ENCODE measurements at places on chromosomes 2 and 18.
A peak's percentile ranks its signal among the peaks of the same experiment; 100 is the strongest.

DNA sequence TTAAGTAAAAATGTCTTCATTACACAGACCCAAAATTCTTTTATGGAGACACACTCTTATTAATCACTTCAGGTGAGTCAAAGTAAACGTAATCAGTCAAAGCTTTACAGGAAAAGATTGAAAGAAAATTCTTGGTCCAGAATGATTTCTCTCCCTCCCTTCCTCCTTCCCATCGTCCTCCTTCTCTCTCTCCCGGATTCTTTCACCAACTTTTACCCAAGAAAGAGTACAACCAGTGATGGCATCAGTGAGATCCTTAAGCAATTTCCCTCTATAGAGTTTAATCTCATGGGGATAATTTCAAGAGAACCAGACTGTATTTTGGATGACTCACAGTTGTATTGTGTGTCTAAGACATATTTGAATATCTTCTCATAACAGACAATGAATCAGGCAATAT is 258.1 kb downstream of the ALK start:
- no peak for DNase-seq

DNA sequence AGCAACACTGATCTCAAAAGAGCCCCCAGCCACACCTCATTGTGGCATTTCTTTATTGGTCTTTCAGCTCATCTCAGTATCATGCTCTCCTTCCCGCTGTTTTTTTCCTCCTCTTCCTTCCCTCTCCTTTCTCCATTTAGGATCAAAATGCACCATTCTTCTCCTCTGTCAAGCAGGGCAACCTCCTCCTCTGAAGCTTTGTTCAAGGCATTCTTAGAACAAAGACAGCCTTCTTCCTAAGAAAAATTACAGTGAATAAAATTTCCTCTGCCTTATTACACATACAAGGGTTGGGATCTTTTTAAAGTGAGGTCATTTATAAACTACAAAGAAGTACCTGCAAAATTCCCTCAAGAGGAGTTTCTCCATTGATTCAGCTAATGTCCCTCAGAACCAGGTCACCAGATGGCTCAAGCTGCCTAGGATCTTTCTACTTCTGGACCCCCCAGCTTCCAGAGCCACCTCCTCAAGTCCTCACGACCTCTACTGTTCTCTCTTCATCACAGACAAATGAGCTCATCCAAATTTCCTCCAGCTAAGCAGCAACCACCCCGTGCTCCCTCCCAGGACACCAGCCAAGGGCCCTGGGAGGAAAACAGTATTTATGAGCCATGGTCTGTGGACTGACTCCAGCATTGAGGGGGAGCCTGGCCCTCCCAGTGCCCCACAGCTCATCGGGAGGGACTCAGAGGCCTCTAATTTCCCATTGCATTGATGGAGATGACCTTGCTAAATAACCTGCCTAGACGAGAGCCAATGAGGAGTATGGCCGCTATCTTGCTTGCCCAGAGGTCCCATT is 18.0 kb downstream of the SFXN5 start:
- peak; percentile 64 for DNase-seq

DNA sequence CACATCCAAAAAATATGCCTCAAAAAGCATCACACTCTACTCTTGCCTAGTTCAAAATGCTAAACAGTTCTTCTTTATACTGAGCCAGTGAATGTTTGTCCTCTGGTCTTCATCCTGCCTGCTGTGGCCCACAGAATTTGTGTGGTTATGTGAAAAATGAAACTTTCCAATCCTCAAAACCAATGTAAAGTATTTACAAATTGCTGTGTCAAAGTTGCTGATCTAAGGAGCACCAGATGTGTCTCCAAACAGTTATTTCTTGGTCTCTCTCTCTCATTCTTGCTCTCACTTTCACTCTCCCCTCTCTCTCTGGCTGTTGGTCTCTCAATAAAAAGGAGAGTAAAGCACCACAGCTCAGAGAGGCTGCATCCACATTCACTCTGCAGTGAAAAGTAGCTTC is 23.0 kb downstream of the EPHA4 start:
- no peak for DNase-seq

- no peak for DNase-seq
These were observed 82.0 kb downstream of the THADA start for GRCh38 chr2:43513796-43514195.

DNA sequence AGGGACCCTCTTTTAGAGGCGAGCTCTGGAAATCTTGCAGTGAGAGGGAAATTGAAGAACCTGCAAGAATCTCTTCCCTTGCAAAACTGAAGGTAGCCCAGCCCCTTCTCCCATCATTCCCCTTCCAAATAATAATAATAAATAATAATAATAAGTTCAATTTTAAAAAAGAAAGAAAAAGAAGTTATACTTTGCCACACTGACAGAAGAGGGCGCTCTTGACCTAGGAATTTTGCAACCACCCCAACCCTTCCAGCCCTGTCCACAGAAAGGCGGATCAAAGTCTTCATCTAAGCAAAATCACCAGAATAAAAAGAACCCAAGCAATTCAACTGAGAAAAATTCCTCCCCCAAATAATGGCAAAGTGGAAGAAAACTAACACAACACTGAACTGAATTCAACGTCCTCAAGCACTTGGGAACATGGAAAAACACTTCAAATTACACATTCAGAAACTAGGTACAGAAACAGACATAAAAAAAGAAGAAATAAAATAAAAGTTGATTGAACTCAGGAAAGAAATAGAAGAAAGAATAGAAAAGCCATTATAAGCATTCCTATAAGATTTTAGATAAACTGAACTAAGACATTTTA is 98.9 kb upstream of the GLS start:
- peak; percentile 43 for DNase-seq

- no peak for DNase-seq
These were observed 19.7 kb downstream of the CYRIA start for GRCh38 chr2:16645775-16646559.

- DNase-seq = no peak
These were observed 513.5 kb upstream of the ZEB2 start for GRCh38 chr2:145033438-145033837.

GRCh38 chr2:64105670-64106461 is 38.4 kb downstream of the PELI1 start:
- no peak for DNase-seq

DNA sequence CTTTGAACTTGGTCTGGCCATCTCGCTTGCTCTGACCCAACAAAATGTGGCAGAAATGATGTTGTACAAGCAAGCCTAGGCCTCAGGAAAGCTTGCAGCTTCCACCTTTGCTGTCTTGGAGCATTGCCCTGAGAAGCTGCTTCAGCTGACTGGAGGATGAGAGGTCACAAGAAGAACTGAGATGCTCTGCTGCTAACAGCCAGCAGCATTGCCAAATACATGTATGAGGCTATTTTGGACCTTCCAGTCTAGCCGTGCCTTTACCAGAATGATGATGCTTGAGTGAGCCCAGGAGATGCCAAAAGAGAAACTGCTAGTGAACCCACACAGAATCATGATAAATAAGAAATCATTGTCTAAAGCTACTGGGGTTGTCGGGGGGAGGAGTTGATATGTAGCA is 13.2 kb upstream of the ITGAV start:
- no peak for DNase-seq

- DNase-seq = no peak
These were observed 196.7 kb downstream of the ALPK2 start for GRCh38 chr18:58432050-58432727.

DNA sequence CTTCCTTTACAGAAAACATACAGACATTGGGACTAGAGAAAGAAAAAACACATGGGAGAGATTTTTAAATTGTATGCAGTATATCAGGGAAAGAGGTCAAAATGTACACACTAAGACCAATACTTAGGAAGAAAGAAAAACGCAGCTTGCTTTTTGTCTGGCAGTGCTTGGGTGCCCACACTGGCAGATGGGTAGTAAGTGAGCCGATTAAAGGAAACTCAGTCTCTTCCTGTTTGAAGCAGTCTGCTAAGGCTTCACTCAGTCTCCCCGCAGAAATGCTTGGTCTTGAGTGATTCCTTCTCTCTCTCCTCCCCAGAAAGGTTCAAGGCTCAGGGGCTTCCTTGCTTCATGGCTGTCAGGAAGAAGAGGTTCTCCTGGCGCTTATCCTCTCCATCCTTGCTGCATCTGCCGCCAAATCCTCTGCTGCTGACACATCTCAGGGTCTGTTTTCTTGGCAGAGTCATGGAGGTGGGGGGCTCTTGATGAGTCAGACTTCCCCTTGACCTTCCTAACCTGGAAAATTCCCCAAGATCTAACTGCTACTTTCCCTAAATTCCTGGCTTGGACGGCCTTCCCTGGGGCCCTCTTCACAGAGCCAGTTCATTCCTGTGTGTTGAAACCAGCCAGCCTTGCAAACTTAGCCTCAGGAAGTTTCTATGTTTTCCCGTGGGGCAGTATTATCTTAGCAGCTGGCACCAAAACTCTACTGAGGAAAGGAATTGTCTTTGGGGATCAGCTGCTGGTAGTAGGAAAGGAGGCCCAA is 10.5 kb upstream of the TMSB10 start:
- no peak for DNase-seq

- DNase-seq = no peak
These were observed 433.0 kb upstream of the CHAC2 start for GRCh38 chr2:53334610-53335009.

DNA sequence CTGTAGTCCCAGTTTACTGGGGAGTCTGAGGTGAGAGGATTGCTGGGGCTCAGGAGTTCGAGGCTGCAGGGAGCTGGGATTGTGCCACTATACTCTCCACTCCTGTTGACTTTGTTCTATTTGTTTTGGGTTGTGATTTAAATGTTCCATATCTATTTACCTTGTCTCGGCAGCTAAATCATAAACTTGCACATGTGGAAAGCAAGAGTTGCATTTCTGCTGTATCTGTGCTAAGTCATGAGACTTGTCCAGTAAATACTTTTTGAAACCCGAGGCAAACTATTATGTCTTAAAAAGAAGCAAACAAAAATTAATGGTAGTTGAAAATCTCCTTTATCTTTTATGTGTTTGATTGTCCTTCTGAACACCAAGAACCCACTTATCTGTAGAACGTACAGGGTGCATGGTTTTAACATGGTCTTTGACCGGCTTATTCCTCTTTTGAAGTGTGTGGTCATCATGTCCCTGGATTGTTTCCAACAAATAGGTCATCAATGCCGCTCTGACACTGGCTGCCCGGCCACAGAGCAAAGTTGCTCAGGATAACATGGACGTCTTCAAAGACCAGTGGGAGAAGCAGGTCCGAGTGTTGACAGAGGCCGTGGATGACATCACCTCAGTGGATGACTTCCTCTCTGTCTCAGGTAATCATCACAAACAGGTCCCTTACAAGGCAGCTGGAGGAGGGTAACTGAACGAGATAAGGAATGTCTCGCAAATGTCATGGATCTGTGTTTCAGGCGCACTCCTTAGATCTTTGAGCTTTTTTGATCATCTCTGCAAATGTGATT is 241.1 kb upstream of the LRRTM1 start:
- no peak for DNase-seq

DNA sequence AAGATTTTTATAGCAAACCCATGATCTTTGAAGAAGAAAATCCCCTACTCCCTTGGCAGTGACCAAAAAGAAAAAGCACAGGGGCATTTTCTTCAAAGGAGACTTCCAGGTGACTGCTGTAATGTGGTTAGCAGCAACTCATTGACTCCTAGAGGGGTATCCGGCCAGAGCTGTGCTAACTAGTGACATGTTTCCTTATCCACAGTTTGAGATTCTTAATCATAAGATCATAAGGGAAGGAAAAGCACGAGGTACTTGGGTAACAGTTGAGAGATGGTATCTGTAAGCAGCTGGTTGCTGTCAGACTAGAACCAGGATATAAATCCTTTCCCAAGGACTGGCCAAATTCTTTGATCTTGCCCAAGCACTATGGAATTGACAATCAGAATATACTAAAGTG is 124.7 kb downstream of the MREG start:
- no peak for DNase-seq

DNA sequence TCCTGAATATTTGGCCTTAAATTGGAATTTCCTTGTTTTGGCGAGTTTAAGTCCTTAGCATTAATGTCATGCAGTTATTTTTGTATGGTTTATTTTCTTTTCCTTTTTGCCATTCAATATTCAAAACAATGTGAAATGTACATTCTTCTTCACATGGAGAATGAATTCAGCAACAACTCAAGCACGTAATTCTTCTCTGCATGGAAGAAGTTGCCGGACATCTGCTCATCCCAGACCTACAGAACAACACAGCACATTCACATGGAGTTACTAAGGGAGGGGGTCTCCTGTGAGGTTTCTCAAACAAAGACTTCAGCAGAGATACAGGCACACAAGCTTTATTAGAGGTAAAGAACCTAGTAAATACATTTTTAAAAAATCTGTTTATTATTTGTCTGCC is 236.8 kb downstream of the SATB2 start:
- DNase-seq = no peak

- no peak for DNase-seq
These were observed 100.8 kb upstream of the HAAO start for GRCh38 chr2:42893047-42893758.

GRCh38 chr18:35633761-35634160 is 52.2 kb downstream of the GALNT1 start:
- DNase-seq = no peak

All from globus pallidus (tissue), 1 donor.